C1 segment of cervical spinal cord (tissue), 14 donors: ENCODE measurements at places on chromosomes 4 and X.

DNA sequence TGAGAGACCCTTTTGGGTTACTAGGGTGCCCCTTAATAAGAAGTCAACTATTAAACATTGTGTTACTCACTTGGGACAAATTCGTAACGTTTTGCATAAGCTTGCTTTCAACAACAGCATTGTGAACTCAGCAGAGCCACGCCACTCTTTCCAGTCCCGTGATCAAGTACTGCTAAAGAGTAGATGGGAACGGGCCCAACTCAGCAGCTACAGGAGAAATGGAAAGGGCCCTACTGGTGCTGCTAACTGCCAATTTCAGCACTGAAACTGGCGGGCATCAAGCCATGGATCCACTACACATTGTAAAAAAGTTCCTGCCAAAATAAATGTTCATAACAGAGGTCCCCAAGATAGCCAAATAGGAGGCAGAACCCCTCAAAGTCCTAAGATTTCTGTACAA, 19.0 kb upstream of the DHX15 start:
- no peak for DNase-seq

DNA sequence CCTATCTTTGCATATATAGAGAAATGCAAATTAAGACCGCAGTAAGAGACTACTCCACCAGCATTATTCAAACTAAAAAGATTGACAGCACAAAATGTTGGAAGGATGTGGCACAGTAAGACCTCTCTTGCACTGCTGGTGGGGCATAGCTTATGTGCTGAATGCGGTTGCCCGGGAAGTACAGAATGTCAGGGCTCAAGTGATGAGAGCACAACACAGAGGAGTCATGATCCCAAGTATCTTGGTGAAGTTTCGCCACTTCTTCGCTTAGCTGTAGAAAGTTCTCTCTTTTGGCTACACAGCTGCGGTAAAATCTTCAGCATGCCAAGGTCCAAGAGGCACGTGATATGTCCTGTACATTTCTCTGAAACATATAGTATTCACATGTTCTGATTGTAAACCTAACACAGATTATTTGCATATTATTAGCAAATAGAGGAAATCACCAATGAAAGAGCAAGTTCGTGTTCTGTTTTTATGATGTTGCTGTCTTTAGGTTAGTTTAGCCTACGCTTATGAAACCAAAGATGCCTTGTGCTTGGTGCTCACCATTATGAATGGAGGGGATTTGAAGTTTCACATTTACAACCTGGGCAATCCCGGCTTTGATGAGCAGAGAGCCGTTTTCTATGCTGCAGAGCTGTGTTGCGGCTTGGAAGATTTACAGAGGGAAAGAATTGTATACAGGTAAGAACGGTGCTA, 55.0 kb downstream of the HTT-AS start:
- DNase-seq = no peak

DNA sequence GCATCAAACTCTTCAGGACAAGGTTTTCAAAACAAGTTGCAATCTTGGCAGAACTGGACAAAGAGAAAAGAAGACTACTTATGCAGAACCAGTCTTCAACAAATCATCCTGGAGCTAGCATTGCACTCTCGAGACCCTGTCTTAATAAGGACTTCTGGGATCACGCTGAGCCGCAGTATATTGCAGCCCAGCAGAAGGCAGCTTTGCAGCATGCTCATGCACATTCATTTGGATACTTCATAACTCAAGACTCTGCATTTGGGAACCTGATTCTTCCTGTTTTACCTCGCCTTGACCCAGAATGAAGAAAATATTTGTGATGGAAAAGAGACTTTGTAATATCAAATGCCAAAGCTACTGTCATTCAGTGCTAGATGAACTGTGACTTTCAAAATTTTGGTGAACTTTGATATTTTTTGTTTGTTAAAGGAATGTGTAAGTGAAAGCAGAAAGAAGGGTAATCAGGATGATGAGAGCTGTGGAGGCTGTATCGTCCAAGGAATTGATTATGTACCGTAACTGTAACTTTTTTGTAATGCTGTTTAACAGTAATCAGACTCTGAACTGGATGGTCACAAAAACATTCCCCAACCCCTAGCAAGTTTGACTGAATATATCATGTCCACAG, 27.2 kb downstream of the HSPA4L start:
- no peak for DNase-seq

- no peak for DNase-seq
These were observed 196.8 kb upstream of the ADGRL3 start for GRCh38 chr4:61003301-61003700.

GRCh38 chr4:61996943-61997342, 796.8 kb downstream of the ADGRL3 start:
- no peak for DNase-seq

GRCh38 chr4:127618427-127618826, 14.3 kb upstream of the INTU start:
- DNase-seq = no peak

GRCh38 chrX:23699636-23700194, 32.4 kb downstream of the PRDX4 start:
- DNase-seq = no peak

DNA sequence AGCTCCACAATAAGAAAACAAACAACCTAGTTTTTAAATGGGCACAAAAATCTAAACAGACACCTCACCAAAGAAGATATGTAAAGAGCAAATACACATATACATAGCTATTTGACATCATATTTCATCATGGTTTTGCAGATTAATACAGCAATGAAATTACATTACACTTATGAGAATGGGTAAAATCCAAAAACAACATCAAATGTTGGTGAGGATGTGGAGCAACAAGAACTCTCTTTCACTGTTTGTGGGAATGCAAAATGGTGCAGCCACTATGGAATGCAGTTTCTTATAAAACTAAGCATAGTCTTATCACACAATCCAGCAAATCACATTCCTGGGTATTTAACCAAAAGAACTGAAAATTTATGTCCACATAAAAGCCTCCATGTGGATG, 25.0 kb downstream of the TLR6 start:
- no peak for DNase-seq

- DNase-seq = no peak
These were observed 863 bp downstream of the CPE start for GRCh38 chr4:165379678-165380064.

- DNase-seq = no peak
These were observed 45.3 kb upstream of the DDX3X start for GRCh38 chrX:41288641-41289040.

DNA sequence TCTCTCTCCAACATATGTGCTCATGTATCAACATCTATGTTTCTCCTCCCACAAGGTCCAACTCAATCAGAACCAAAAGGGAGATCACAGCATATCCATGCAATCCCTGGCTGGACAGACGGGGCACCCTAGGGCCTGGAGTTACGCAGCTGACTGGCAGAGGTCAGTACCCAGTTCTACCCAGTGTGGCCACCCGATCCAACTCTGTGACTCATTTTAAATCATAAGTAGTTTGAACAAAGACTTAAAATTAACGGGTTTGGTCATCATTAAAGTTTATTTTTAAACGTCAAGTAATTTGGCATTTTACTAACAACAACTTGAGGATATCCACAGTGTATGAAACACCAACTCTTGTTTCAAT, 59.5 kb downstream of the APBB2 start:
- no peak for DNase-seq

- no peak for DNase-seq
These were observed 506.6 kb downstream of the SH3BGRL start for GRCh38 chrX:81708487-81708886.

DNA sequence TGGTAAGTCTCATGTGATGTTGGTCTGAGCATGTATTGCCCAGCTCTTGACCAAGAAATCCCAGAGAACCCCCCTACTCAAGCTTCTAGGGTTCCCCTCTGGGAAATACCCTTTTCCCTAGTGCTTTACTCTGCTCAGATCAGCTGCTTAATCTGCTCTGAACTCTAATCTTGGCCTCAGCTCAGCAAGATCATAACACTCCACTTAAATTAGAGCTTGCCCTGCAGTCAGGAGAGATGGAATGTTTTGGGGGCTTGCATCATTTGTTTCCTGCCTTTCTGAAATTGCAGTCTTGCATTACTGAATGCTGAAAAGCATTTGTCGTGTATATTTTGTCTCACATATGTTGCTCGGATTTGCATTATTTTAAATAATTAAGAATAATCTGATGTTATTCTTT, 1153.6 kb downstream of the FSTL5 start:
- DNase-seq = no peak

GRCh38 chr4:69038582-69038981, 57.7 kb upstream of the UGT2B7 start:
- no peak for DNase-seq

GRCh38 chrX:153469811-153470410, 465 bp downstream of the HAUS7 start:
- DNase-seq = no peak
